GM04504 (cell line): ENCODE measurements at places on chromosomes 12 and 14.

DNA sequence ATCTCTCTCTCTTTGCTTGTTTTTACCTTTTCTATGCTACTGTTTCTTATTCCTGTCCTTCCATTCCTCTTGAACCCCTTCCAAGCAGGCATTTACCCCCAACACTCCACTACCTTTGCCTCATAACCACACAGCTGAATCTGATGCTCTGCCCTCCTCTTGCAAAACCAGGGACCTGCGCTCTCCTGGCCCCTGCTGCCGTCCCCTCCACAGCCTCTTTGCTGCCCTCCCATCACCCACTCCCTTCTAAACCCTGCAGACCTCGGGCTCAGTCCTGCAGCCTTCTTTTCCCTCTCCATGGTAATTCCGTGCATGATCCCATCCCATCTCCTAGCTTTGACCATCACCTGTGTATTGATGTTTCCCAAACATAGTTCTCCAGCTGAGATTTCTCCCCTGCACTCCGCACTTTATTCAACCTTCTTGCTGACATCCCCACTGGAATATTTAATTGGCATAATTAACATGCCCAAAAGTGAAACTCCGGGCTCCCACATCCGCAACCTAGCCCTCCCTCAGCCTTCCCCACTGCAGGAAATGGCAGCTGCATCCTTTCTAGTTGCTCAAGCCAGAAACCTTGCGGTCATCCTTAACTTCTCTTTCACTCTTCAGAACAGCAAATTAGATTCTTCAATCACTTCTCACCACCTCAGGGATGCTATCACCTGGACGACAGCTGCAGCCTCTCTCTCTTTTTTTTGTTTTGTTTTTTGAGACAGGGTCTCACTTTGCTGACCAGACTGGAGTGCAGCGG, 16.0 kb downstream of the FIGNL2 start:
- no peak for DNase-seq

GRCh38 chr12:53928054-53928835, 10.4 kb upstream of the HOXC13 start:
- no peak for DNase-seq

GRCh38 chr14:45290547-45290946, 37.5 kb upstream of the MIS18BP1 start:
- DNase-seq: no peak

DNA sequence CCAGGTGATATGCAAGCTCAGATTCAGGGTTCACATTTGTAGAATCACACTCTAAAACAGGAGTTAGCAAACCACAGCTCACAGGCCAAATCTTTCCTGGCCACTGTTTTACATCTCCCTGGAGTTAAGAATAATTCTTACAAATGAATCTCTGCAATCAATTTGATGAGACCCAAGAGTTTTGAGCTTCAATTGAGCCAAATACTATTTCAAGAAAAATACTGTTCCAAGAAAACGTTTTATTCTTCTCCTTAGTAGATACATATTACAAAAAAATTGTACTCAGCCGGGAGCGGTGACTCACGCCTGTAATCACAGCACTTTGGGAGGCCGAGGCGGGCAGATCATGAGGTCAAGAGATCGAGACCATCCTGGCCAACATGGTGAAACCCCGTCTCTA, 2.5 kb downstream of the PTGDR start:
- no peak for DNase-seq

- no peak for DNase-seq
Observed at GRCh38 chr14:88312257-88312656, 10.8 kb downstream of the KCNK10 start.

- DNase-seq: no peak
Observed at GRCh38 chr12:66240096-66240820, 51.2 kb downstream of the IRAK3 start.

- no peak for DNase-seq
Observed at GRCh38 chr14:39755269-39755878, 323.1 kb upstream of the FBXO33 start.

DNA sequence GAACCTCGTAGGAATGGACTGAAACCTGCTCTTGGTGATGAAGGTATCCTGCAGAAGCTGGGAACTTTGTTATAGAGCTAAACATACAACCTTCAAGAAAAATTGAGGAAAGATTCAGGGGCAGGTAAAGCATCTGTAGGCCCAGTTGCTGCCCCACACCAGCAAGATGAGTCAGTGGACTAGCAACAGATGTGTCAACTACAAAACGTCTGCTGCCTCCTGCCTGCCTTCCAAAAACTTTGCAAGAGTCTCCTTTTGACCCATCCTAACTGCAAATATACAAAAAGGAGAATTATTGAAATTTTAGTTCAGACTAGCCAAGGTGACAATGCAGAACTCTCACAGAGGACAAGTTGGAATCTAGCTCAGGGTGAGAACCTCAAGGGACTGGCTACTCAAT, 60.9 kb upstream of the TMTC1 start:
- no peak for DNase-seq

DNA sequence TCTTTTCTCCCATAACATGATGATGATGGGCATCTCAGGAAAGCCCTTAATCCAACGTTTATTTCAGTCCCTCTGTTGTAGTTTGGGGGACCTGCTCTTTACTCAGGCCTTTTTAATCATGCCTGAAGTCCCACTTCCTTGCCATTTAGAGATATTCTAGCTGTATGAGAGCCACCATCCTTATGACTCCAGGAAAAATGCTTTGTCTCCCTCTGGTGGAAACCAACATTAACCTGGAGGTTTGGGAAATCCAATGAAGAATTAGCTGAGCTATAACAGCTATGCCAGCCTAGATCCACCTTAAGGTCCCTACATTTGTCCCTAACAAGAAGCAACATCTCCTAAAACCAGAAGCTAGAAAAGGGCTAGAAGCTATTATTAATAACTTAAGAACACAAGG, 1399.1 kb downstream of the LRFN5 start:
- no peak for DNase-seq

- no peak for DNase-seq
Observed at GRCh38 chr14:47846008-47846407, 170.6 kb upstream of the MDGA2 start.

DNA sequence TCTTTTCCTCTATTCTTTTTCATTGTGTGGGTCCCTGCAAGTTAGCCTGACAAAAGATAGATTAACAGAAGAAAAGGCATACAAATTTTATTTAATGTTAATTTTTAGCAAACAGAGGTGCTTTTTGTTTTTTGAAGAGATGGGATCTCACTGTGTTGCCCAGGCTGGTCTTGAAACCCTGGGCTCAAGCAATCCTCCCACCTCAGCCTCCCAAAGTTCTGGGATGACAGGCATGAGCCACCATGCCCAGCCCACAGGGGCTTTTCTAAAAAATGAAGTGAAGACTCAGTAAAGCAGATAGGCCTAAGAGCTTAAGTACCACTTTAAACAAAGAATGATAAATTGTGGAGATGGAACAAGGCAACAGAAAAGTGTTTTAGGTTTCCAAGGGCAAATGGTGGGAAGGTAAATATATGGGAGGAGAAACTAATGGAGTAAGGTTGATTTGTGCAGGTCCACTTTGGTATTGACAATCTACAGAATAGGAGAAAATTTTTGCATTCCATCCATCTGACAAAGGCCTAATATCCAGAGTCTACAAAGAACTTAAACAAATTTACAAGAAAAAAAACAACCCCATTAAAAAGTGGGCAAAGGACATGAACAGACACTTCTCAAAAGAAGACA, 18.6 kb upstream of the EEA1 start:
- no peak for DNase-seq

- no peak for DNase-seq
Observed at GRCh38 chr12:11578461-11578993, 70.9 kb upstream of the ETV6 start.

- no peak for DNase-seq
Observed at GRCh38 chr14:55458800-55459515, 18.5 kb upstream of the TBPL2 start.

DNA sequence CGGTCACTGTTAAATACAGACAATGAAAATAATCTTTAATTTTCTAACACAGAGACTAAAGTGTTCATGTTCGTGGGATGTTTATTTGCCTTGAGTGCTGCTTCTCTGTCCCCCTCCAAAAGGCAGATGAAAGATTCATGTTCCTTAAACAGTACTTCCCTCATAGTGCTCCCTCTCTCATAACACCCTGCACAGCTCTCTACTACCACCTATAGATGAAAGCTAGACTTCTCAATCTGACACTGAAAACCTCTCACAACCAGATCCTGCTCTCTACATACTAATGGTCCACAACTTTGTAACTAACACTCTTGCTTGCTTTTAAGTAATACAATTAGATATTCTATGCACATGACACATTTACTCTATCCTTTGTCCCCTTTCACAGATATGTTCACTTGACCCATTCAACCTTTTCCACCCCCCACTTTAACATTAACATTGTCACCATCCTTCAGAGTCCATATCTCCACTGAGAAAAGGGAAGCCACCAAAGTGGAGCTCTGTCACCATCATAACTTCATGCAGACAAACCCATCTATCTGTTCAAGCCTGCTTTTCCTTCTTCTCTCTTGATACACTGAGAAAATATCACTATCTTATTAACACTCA, 266.4 kb upstream of the USP15 start:
- peak; percentile 10 for DNase-seq

DNA sequence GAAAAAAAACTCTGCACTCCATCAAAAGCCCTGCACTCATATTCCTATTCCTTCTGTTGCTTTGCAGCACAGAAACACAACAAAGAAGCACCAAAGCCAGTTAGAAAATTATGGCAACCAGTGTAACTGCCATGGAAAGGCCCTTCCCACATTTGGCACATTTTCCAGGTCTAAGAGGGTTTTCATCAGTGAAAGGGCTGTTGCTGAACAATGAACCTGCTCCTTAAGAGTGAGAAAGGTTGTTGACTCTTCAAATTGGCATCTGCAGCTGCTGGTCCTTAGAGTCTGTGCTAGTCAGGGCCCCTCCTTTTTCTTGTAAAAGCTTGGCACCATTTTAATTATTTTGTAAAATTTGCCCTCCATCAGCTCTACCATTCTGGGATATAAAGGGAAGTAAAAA, 378.7 kb upstream of the KITLG start:
- DNase-seq: no peak

DNA sequence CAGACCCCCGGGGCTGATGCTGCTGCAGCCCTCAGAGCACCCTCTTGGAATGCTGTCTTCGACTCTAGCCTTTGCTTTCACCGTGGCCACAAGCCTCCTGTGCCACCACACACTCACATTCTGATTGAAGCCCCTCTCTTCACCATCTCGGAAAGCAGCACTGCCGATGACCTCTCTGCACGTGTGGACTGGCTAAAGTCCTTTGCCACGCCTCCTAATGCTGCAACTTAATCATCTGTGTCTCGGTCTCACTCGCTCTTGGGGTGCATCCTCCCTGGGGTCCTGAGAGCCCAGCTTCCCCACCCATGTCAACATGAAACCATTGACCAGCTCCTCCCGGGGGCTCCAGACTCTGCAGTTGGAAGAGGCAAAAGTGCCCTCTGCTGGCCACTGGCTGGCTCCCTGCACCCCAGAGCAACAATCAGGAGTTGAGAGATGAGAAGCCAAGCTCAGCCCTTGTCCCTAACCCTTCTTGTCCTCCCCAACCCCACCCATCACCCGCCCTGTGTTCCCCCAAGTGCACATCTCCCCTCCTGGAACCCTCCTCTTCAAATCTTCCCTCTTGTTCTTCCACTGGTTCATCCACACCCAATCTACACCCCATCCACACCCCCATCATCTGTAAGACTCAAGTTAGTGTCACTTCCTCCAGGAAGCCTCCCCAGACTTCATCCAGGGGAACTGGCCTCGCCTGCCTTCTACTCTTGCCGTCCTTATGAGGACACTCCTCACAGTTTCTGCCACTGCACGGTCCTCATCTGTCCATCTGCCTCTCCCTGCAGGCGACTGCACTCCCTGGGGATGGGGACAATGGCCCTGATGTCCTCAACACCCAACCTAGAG, 23.6 kb upstream of the FAM181A start:
- no peak for DNase-seq

DNA sequence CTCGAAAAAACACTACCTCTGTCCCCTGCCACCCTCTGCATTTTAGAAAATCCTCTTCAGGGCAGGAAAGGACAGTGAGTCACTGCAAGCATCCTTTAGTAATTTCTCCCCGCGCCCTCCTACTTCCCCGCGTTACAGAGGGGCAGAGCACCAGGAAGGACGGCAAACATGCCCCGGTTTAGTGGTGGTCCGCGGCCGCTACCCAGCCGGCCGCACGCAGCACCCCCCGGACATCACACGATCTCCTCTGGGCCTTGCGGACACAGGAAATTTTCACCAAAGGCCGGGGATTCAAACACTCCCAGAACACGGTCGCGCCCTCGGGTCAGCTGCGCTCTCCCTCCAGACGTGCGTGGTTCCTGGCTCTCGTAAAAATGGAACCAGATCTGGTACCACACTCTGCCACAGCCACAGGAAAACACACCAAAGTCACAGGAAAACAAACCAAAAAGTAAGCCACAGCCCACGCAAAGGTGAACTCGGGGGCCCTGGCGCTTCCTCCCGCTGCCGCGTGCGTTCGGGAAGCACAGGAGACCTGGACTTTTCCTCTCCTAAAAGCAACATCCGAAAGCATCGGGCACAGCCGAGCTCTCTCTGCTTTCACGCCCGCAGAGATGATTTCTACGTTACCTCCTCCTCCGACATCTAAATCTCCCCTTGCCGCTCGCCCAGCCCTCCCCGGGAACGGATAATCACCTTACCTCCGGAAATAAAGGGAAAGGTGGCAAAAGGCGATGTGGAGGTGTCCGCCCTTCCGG, 839 bp downstream of the SLC38A1 start:
- DNase-seq: no peak
